ENCODE measurements at places on chromosomes 3 and 15.

DNA sequence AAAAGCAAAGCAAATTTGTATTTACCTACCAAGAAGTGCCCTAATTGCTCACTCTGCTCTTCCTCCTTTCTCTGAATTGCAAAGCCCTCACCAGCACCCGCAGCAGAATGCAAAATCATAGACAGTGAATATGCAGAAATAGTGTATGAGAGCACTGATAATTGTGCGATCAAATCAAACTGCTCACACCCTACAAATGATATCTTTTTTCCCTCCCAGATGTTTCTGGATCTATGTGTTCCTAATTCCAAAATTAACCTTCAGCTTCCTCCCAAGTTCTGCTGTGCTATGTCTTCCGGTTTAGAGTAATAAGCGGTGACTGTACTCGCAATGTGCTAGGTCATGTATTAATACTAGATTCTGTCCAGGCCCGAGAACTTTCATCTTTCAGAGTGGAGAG is 3.4 kb downstream of the GHSR start:
- DNase-seq, result no peak

GRCh38 chr3:10648181-10648580 is 142.8 kb upstream of the ATP2B2 start:
- DNase-seq, result no peak

DNA sequence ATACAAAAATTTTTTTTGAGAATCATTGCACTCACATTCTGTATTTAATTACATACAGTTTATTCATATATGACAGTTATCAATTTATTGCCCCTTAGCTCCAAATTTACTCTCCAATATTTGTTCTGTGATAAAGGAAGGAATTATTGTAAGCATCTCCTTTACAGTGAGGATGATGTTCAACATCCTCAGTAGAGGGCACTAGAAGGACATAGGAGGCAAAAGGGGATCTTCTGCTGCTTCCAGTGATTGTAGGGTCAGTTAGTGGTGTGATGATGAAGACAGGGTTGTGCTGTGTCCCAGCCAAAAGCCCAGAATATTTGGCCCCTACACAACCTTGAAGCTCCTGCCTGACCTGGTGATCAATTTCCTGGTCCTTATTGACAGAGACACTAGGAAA is 89.9 kb upstream of the DCBLD2 start:
- no peak for DNase-seq

- no peak for DNase-seq
Observed at GRCh38 chr3:147421184-147421912, 12.2 kb downstream of the ZIC1 start.

GRCh38 chr15:60648928-60649679 is 170.2 kb upstream of the ICE2 start:
- no peak for DNase-seq

DNA sequence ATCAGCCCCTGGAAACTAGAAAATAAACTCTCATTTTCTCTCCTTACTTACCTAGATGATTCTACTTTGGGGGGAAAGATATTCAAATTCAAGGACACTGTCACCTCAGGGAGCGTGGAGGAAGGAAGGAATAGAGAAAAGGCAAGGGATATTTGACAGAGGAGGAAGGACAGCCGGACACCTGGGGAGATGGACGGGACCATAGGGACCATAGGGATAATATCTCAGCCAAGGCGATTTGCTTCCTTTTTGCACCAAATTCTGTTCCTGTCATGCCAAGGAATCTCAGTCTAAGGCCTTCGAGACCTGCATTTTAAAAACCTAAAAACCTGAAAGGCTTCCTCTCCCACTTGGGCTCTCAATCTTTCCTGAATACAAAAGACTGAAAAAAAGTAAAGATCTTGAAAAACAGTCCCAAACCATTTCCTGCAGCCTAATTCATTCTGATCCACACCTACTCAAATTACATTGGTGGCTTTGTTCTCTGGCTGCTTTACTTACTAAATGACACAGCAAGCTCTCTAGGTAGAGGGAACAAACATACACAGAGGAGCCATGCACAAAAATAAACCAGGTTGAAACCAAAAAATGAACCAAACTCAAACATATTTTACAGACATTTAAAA is 73.9 kb upstream of the SLC24A5 start:
- no peak for DNase-seq

DNA sequence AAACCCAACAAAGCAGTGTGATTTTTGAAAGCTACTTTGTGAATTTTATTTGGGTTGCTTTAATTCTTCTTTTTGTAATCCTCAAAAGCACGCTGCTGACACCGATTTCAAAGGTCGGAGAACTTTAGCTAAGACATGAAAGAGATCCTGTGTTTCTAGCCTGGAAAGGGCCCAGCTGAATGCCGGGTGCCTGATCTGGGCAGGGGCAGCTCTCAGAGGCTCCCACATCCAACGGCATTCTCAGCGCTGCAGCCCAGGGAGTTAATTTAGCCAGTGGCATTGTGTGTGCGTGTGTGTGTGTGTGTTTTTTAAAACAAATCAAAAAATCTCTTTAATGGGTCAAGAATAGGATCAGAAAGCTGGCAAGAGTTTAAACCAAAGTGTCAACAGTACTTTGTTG is 6.6 kb downstream of the RBP1 start:
- no peak for DNase-seq

GRCh38 chr15:77575203-77575934 is 57.3 kb downstream of the LINGO1 start:
- no peak for DNase-seq

DNA sequence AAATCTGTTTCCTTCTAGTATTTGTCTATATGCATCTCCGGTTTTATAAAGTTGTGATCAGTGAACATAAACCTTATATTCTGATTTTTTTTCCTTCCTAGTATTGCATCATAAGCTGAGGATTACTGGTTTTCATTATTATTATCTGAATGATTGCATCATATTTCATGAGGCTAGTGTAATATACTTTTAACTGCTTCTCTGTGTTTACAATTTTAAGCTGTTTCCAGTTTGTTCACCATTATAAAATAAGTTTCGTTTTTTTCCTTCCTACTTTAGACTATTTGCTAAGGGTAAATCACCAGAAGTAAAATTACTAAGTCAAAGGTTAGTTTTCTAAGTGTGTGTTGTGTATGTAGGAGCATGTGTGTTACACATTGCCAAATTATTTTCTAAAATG is 20.2 kb downstream of the SEMA6D start:
- no peak for DNase-seq

GRCh38 chr3:165555785-165556184 is 281.4 kb downstream of the BCHE start:
- DNase-seq, result no peak

DNA sequence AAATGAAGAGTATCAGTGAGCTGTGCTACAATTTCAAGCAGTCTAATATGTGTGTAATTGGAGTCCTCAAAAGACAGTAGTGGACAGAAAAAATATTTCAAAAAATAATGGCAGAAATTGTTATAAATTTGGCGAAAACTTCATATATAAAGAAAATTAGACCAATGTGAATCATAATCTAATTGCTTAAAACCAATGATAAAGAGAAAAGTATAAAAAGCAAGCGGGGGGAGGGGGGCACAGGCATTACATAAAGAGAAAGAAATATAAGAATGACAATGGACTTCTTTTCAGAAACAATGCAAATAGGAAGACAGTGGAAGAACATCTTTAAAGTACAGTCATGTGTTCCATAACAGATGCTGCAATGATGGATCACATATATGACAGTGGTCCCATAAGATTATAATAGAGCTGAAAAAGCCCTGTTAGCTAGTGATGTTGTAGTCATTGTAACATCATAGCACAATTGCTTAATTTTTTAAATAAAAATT is 7.9 kb upstream of the PXYLP1 start:
- DNase-seq, result no peak

GRCh38 chr3:70565861-70566260 is 253.4 kb upstream of the MDFIC2 start:
- no peak for DNase-seq

GRCh38 chr15:81037952-81038743 is 37.4 kb downstream of the TLNRD1 start:
- DNase-seq, result no peak

DNA sequence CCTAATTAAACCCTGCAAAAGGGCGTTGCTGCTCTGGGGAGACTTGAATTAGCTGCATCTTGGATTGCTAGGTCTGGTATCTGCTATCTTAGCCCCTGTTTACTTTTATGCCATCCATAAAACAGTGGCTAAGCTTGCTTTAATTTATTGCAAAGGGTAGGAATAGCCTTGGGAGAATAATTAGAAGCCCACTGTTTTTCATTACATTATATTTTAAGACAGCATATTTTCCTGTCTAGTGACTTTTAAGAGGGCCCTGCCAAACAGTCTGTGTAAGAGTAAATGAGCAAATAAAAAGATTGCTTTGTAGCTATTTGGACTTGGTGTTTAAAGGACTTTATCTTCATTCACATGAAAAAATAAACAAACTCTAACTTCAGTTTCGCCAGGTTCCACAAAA is 17.4 kb upstream of the SUSD5 start:
- DNase-seq, result no peak

- DNase-seq, result no peak
Observed at GRCh38 chr15:45904019-45904418, 269.2 kb downstream of the SQOR start.

GRCh38 chr3:47813551-47814177 is 10.7 kb downstream of the DHX30 start:
- no peak for DNase-seq

DNA sequence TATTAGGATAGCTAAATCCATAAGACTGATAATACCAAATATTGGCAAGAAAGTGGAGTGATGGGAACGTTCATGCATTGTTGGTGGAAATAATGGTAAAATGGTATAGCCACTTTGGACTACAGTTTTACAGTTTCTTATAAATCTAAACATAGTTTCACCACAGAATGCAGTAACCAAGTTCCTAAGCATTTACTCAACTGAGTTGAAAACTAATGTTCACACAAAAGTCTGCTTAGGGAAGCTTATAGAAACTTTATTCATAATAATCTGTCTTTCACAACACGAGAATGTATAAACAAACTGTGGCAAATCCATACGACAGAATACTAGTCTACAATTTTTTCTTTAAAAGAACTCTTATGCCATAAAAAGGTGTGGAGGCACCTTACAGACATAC is 969.3 kb downstream of the FHIT start:
- DNase-seq, result no peak

DNA sequence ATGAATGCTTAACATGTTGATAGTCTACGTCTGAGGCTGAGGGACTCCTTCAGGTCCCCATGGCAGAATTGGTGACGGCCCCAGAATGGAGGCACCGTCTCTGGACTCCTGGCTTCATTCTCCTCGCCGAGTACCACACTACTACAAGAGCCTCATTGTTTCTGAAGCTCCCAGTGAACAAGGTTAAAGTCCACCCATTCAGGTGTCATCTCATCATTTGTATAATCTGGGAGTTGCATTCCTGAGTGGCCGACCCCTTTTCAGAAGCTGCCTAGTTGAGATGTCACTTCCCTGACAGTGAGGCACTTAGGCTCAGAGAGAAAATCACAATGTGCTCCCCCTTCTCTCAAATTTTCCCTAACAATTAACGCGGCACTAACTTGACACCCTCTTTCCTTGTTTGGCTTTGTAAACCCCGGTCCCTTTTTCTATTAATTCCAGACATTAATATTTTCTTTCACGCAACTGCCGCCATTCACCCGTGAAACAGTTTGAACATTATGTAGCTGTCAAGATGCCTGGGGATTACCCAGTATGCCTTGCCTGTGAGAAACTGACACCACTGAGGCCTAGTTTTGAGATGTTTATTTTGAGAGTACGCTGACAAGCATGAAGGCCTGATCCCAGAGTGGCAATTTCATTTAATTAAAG is 105.6 kb downstream of the MCTP2 start:
- no peak for DNase-seq

GRCh38 chr3:104717828-104718196 is 648.9 kb upstream of the ALCAM start:
- DNase-seq, result no peak

GRCh38 chr15:77251662-77252061 is 168.2 kb downstream of the PEAK1 start:
- DNase-seq, result no peak

DNA sequence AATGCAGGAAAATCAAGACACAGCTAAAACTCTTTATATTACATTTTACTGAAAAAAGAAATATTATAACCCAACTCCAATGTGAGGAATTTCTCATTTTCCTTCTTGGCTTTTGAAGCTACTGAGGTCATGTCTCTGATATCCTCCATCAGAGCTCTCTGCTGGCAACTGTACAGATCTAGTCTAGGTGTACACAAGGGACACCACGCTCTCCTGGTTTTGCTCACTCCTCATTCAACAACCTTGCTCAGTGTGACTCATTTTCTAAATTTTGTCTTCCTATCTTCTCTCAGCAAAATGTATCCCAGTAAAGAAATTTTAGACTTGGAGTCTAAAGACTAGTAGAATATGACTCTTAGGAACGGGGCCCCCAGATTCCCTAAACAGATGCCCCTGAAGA is 144.3 kb downstream of the KCNMB2 start:
- DNase-seq, result no peak

DNA sequence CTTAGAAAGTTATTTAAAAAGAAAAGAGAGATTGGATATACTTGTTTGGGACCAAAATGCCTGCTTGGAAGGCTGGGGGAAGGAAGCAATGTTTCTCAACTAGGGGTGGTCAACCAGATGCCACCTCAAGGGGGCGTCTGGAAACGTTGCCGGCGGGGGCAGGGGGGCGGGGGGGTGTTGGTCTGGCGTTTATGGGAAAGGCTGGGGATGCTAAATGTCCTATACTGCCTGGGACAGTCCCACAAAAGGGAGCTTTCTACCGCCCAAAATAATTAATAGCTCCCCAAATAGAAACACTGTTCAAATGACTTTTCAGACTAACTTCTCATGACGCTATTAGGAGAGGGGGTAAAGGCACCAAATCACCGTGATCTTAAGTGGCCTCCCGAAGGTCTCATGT is 2.2 kb downstream of the POLG start:
- DNase-seq, result peak; percentile 20

DNA sequence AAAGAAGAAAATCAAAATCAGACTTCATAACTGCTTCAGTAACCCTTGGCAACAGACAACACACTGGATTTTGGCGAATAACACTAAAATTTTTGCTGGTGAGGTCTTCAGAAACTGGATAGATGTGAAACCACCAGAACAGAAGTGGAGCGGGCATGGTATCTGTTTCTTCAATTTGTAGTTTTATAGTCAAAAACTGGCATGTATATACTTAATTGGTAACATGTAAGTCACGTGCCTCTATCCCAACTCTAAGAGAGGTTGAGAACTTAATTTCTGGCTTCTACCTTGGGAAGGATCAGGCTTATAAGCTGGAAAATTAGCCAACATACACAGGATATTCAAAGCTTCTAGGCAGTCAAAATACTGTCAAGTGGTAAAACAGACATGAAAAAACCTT is 172.6 kb upstream of the CHL1 start:
- DNase-seq, result no peak

DNA sequence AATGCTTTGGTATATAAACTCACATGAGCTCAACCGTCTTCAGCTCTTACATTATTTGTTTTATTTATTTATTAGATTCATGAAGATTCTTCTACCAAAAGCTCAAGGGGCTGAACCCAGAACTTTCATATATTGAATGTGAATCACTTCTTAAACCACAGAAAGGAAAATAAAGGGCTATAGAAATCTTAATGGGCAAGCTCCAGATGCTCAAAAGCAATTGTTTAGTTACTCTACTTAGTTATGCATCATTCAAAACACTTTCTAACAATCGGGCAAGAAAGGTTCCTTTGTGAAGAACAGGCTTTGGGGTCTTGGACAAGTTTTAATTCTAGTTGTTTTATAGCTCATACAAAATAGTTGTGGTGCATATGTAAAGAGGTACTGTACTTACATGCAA is 380.2 kb downstream of the TIGIT start:
- no peak for DNase-seq

GRCh38 chr15:26670116-26670515 is 102.8 kb downstream of the GABRB3 start:
- DNase-seq, result no peak
